Left ventricle myocardium inferior (tissue), 1 donor: ENCODE measurements at places on chromosomes 12 and 14.

- peaks cover 20% of the 10 kb centered on the region for H3K4me1 ChIP-seq
- peaks cover 5% of the 10 kb centered on the region for H3K36me3 ChIP-seq
- DNase-seq: no peak
- H3K27ac ChIP-seq: no peak overlapping the region
- H3K4me3 ChIP-seq: no peak overlapping the region
- H3K27me3 ChIP-seq: no peaks in the 10 kb centered on the region
Observed at GRCh38 chr12:94433744-94434143, 25.9 kb downstream of the CEP83 start.

- no peak overlapping the region for H3K4me3 ChIP-seq
- H3K27ac ChIP-seq: no peak overlapping the region
- peaks cover 69% of the 10 kb centered on the region for H3K36me3 ChIP-seq
- no peaks in the 10 kb centered on the region for H3K27me3 ChIP-seq
Observed at GRCh38 chr14:21258005-21258888, 11.0 kb downstream of the HNRNPC start.

DNA sequence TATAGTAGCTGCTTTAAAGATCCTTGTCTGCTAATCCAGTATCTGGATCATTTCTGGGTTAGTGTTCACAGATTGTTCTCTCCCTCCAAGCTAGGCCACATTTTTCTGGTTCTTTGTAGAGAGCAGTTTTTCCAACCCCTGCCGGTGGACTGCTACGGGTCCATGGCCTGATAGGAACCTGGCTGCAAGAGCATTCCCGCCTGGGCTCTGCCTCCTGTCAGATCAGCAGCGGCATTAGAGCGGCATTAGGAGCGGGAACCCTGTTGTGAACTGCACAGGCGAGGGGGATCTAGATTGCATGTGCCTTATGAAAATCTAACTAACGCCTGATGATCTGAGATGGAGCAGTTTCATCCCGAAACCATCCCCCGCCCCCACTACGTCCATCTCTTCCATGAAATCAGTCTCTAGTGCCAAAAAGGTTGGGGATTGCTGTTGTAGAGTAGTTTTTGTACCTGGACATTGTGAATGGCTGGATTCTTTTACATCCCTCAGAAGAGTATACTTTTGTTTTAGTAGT, 50.4 kb downstream of the MYRFL start:
- no peaks in the 10 kb centered on the region for H3K36me3 ChIP-seq
- H3K27me3 ChIP-seq: peaks cover 4% of the 10 kb centered on the region
- H3K4me1 ChIP-seq: peaks cover 5% of the 10 kb centered on the region

DNA sequence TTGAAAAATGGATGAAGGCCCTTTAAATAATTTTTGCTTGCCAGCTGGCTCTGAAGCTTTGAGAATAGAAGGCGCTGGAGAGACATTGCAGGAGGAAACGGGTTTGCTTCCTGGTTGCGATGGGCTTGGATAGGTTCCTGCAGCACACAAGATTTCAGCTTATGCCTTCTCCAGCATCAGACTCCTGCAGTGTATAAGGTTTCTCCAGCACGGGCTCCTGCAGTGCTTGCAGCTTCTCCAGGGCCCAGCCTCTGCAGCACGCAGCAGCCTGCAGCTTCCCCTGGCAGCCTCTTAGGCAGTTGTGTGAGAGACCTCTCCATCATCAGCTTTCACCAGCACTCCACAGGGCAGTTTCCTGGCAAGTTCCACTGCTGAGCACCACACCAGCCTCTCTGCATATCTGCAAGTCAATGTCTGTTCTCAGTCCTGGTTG, 78.7 kb upstream of the ZDHHC17 start:
- H3K27me3 ChIP-seq: no peaks in the 10 kb centered on the region
- peak; percentile 37 for DNase-seq
- H3K4me3 ChIP-seq: peak overlapping the region; percentile 16
- peaks cover 12% of the 10 kb centered on the region for H3K4me1 ChIP-seq

DNA sequence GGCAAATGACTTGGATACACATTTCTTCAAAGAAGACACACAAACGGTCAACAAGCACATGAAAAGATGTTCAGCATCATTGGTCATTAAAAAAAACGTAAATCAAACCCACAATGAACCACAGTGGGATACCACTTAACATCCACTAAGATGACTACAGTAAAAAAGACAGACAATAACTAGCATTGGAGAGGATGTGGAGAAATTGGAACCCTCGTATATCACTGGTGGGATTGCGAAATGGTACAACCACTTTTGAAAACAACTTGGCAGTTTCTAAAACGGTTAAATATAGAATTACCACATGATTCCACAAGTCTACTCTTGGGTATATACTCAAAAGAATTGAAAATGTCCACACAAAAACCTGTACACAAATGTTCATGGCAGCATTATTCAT, 25.2 kb upstream of the PPFIBP1 start:
- no peak for DNase-seq
- H3K36me3 ChIP-seq: no peaks in the 10 kb centered on the region

DNA sequence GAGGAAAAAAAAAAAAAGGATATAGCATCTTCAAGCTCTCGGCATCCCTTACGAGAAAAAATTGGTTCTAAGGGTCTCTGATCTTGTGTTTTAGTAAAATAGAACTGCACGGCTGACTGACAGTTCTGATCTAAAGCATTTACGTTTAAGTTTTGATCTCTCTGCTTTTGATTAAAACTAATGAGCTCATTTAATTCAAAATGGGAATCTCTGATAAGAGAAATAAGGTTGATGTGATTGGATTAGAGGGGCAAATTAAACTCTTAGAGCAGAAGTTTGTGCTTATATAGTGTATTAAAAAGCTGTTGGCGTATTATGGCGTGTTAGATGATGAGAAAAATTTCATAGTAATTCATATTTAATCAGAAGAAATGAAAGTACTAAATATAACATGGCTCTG, 217.6 kb downstream of the EGLN3 start:
- no peak overlapping the region for H3K4me3 ChIP-seq
- no peaks in the 10 kb centered on the region for H3K27me3 ChIP-seq
- DNase-seq: no peak
- no peaks in the 10 kb centered on the region for H3K36me3 ChIP-seq
